ENCODE measurements at places on chromosomes 13 and 19.

DNA sequence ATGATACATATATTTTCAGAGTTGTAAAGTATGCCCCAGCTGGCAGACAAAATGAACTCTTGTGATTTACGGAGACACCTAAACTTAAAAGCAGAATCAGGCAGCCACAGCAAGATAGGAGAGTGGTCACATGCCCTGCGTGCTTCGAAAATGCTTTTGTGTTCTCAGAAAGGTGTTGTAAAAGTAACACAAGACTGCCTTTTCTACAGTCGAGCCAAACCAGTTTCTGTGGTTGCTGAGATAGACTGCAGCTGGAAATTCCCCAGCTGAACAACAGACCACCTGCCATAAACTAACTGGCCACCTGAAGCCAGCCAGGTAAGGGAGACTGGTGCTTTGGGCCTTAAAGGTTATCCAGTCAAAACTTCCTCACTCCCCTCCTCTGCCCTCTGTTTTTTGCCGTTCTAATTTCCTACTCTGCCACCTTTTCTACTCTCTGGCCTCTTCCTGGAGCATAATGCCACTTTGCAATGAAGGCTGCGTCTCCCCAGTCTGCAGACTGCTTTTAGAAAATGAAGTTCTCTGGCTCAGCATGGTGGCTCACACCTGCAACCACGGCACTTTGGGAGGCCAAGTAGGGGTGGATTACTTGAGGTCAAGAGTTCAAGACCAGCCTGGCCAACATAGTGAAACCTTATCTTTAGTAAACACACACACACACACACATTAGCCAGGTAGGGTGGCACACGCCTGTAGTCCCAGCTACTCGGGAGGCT is 381.2 kb upstream of the SLITRK1 start:
- no peak for DNase-seq

- DNase-seq = no peak
Measured at GRCh38 chr13:99379856-99380801, 72.9 kb upstream of the GPR183 start.

DNA sequence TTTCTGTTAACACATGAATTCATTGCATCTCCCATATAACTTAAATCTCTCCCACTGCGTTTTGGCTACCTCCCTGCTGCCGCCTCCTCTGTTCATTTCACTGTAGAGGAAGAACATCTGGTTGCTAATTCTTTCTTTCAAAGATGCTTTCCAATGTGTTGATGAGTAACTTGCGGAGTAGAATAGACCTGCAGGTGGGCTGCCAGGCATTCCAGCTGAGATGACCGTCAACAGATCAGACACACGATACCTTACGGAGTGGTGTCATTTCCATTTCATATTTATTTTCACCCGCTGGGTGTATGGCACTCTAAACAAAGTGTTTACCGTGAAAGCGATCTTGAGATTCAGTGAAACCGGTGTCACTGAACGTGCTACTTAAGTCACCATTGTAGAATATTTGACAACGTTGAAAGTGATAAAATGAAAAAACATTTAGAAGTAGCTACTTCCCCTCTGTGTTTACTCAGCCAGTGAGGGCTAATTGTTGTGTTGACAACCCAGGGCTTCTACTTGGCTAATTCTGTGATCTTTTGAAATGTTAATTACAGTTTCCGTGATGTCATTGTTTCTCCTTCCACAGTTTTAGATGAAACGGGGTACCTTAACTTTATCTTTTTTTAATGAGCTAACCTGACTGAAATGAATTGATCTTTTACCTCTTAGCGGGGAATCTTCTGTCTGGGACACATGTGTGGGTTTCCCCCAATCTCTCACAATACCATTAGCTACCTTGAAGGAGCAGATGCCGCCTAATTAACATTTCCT is 228.5 kb upstream of the ARGLU1 start:
- no peak for DNase-seq

GRCh38 chr13:99969919-99970650 is 1.5 kb downstream of the ZIC5 start:
- DNase-seq = no peak

- DNase-seq = no peak
Measured at GRCh38 chr19:45498411-45499195, at the start of gene PPM1N. Gene PPM1N, plus strand, starts transcription at chr19:45498443. Its CDS starts 30 bp downstream, at chr19:45498473.

- DNase-seq = no peak
Measured at GRCh38 chr13:74751739-74752138, 617.5 kb upstream of the KLF12 start.

- DNase-seq = no peak
Measured at GRCh38 chr13:108733022-108733560, 103.7 kb downstream of the MYO16 start.

DNA sequence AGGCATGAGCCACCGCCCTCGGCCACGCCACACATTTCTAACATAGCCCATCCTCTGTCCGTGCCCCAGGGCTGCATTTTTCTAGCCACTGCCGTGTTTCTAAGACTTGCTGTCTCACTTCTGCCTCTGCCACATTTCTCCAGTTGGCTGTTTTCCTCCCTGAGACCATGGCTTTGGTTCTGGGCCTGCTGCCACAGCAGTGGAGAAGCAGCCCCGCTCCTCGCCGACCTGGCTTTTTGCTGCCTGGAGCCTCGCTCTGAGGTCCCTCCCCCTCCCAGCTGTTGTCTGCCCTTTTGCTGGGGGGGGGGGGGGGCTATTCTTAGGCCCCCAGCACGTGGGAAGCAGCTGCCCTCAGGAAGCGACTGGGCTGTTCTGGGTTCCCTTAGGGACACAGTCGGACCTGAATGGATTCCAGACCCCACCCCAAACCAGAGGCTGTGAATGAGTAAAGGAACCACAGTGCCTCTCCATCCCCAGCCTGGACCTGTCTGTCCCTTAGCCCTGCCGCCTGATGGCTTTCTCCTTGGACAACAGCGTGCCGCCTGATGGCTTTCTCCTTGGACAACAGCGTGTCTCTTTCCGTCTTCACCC is 3.3 kb downstream of the GYS1 start:
- DNase-seq = no peak

- no peak for DNase-seq
Measured at GRCh38 chr19:14450168-14450874, 17.2 kb downstream of the PKN1 start.

DNA sequence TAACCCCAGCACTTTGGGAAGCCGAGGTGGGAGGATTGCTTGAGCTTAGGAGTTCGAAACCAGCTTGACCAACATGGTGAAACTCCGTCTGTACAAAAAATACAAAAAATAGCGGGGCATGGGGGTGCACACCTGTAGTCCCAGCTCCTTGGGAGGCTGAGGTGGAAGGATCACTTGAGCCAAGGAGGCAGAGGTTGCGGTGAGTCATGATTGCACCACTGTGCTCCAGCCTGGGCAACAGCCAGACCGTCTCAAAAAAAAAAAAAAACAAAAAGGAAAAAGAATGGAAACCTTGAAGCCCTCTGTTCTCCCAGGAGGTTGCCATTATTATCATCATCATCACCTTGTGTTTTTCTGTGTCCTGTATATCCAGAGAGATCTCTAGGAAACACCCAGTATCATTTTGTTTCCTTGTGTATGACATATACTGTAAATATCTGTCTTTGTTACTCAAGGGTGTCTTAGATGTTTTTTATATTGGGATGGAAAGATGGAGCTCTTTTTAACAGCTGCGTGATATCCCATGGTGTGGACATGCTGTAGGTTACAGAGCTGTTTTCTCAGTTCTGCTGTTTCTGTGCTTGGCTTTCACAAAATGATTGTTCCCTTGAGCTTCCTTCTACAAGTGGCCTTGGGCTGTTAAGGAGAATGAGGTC is 11.8 kb downstream of the CHAF1A start:
- DNase-seq = no peak

GRCh38 chr19:41698746-41699230 is 9.6 kb upstream of the CEACAM5 start:
- no peak for DNase-seq

DNA sequence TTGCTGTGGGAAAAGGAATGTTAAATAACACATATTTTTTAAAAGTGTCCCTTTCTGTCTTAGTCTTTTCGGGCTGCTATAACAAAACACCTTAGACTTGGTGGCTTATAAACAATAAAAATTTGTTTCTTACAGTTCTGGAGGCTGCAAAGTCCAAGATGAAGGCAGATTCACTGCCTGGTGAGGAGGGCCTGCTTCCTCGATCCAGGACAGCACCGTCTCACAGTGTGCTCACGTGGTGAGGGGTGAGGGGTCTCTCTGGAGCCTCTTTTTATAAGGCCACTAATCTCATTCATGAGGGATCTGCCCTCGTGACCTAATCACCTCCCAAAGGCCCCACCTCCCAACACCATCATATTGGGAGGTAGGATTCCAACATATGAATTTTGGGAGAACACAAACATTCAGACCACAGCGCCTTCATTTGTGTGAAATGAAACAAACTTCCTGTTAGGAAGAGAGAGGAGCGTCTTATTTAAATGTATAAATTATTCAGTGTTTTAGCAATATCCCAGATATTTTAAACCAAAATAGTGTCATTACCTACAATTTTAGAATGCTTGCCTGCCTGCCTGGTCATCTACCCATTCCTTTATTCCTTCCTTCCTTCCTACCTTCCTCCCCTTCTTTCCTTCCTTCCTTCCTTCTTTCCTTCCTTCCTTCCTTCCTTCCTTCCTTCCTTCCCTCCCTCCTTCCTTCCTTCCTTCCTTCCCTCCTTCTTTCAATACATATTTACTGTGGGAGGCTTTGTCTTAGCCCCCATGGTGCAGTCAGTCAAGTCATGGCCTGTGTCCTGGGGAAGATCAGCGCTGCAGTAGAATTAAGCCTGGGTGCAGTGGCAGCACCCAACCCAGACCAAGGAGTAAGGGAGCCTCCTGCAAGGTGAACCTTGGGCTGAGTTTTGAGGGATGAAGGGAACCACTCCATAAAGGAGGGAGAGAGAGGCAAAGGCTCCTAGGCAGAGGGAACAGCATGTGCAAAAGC is 84.2 kb downstream of the TEX26 start:
- DNase-seq = no peak

DNA sequence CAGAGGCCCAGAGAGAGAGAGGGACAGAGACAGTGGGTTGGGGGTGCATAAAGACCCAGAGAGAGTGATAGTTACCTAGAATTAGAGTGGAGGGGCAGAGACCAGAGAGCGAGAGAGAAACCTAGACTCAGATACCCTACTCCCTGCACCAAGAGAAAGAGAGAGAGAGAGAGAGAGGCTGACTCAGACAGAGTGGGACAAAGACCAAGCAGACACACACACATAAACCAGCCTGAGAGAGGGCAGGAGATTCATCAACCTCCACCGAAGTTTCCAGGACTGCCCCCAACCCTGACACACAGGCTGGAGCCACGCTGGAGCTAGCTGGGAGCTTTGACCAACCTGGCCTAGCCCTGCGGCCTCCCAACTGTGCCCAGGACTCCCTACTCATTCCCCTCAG is 12.9 kb downstream of the SYT3 start:
- no peak for DNase-seq

GRCh38 chr19:6279620-6279930 is 200 bp downstream of the MLLT1 start:
- DNase-seq = no peak

- DNase-seq = no peak
Measured at GRCh38 chr19:55550321-55550650, 4.9 kb upstream of the SBK3 start.

DNA sequence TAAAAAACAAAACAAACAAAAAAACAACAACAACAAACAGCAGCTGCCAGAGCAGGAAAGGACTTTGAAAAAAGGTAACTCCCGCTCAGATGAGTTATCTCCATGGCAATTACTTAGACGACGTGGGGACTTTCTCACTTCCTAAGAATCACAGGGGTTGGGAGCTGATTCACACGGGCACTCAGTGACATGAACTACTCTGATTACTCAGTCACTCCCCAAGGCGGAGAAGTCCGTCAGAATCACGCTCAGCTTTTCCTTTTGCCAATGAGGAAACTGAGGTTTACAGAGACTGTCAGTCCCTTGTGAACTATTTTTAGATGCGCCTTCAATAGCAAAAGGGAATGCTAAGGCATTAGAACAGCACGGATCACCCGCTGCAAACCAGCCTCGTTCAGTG is 32.3 kb upstream of the MATK start:
- no peak for DNase-seq

- no peak for DNase-seq
Measured at GRCh38 chr13:113305208-113305607, 8.2 kb downstream of the LAMP1 start.

GRCh38 chr19:18975869-18976268 is 34.9 kb upstream of the HOMER3 start:
- no peak for DNase-seq

DNA sequence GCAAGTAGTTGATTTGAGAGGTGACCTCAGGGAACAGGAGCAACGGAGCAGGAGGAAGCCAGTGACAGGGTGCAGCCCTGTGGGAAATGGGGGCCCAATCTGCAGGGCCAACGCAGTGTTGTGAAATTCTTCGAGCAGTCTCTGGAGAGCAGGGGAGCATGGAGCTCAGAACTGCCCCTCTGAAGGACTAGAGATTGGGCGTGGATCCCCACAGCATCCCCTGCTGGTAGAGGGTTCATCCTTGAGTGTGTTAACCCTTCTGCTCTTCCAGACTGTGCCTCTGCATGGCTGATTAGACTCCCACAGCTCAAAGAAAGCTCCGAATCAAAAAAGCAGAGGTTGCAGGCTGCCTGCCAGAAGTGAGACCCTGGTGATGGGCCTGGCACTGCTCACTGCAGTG is 77.9 kb upstream of the UQCRFS1 start:
- DNase-seq = no peak

DNA sequence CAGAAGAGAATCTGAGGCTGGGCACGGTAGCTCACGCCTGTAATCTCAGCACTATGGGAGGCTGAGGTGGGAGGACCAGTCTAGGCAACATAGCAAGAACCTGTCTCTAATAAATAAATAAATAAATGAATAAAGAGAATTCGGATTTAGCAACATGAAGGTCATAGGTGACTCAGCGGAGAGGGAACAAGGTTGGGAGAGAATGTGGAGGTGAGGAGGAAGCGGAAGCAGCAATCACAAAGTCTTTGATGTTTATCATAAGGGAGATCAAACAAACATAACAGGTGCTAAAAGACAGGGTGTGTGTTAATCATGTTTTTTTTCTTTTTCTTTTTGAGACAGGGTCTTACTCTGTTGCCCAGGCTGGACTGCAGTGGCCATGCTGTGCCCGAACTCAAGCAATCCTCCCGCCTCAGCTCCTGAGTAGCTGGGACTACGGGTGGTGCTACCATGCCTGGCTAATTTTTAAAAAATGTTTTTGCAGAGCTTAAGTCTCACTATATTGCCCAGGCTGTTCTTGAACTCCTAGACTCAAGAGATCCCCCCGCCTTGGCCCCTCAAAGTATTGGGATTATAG is 16.3 kb downstream of the PBX4 start:
- no peak for DNase-seq

- no peak for DNase-seq
Measured at GRCh38 chr13:70107498-70108281, at the start of gene ATXN8OS. Gene ATXN8OS, plus strand, starts transcription at chr13:70107826.

DNA sequence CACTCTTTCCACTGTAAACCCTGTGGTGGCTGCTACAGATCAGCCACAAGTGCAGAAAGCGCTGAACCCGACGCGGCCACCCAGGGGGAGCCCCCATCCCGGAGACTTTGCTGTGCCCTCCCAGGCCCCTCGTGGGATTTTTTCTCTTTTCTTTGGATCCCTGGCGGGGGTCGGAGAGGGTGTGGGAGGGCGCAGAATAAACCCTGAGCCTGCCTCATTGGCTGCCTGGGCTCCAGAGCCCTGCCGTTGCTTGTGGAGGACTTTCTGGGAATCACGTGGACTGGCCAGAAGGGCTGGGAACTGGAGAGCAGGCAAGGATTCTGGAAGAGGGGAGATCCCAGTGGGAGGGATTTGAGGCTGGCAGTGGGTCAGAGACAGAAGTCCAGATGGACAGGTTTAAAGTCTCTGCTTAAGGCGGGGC is 24.9 kb downstream of the GADD45B start:
- no peak for DNase-seq

GRCh38 chr19:43132696-43133095 is 50.2 kb upstream of the PSG2 start:
- no peak for DNase-seq
